ENCODE measurements at places on chromosomes 13 and 19. TPM values are rescaled to one million over a fixed set of nuclear protein-coding genes. Genes with fewer than 3 reads are reported as not detected.

- no peak for DNase-seq
These were observed 41.1 kb downstream of the DNM2 start for GRCh38 chr19:10758978-10759377.

DNA sequence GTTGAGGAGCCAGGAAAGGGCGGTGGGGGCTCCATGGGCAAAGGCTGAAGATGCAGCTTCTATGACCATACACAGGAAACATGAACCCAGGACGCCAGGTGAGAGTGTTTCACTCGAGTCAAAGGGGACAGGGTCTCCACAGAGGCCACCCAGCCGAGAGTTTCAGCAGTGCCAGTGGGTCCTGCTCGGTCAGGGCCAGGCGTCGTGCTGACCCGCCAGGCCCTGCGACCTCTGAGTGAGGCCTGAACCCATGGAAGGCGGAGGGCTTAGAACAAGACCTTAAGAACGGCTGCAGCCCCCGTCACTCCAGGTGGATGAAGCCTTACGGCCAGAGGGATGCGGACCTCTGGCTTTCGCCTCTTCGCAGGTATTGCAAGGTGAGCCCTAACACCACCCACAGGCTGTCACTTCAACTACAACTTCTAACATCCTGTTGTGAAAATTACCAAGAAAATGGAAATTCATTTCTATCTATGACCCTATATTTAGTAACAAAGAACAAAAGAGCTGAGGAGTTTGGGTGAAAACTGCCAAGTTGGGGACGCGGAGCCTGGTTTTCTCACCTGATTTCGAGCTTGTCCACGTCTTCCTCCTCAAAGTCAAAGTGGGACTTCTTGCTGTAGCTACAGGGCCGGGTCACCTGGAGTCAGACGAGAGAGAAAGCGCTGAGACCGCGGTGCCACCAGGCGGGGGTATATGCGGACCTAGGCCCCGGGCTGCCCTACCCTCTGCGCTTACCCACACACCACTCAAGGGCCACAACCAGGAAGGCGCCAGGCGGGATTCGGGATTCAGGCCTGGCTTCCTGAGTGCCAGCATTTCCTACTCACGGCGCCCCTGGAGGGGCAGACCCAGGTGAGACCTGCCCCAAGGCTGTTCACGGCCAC is 50.1 kb upstream of the C13orf46 start:
- DNase-seq, result no peak

PPP1R12C gene
- 41.2 TPM for total RNA-seq

GRCh38 chr13:106186366-106187030 is 349.0 kb downstream of the EFNB2 start:
- no peak for DNase-seq

DNA sequence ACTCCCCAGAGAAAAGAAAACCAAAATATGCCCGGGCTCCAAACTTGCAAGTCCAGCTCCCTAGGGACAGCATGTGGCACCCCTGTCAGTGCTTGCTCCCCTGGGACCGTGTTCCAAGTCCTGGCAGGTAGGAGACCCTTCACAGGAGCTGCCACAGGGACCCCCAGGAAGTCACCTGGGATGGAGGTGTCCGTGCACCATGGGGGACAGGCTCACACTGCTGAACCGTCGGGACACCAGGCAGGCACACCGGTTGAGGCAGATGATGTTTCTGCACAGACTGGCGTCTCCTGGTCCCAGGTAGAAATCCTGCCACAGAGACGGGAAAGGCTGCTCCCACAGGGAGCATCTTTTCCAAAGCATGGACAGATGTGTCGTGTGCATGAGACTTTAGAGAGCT is 11.7 kb upstream of the PROZ start:
- DNase-seq, result no peak

TPGS1 gene
- 5.1 TPM for total RNA-seq

GRCh38 chr13:41780715-41781706 is 179.9 kb downstream of the VWA8 start:
- DNase-seq, result no peak

- no peak for DNase-seq
These were observed 603.9 kb downstream of the DCT start for GRCh38 chr13:93875547-93875946.

ZNF569 gene
- 8.6 TPM for total RNA-seq

- DNase-seq, result no peak
These were observed 66.7 kb downstream of the SLC10A2 start for GRCh38 chr13:102999499-102999898.

DNA sequence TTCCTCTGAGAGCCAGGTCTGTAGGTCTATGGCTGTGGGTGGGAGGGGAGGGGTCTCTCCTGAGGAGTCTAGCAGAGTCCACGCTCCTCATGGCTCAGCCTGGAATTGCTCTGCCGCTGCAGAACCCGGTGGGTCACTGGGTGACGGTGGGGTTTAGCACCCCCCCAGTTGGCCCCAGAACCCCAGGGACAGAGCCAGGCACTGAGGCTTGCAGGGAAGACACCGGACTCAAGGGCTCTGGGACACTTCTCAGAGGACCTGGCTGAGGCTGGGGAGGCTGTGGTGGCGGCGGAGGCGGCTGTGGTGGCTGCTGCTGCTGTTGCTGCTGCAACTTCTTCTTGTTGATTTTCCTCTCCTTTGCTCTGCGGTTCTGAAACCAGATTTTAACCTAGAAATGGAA is 6.1 kb downstream of the CDX2 start:
- DNase-seq, result no peak

- no peak for DNase-seq
These were observed 518.8 kb downstream of the MYO16 start for GRCh38 chr13:109148243-109148642.

GRCh38 chr13:77838271-77838670 is 80.4 kb downstream of the EDNRB start:
- no peak for DNase-seq

DNA sequence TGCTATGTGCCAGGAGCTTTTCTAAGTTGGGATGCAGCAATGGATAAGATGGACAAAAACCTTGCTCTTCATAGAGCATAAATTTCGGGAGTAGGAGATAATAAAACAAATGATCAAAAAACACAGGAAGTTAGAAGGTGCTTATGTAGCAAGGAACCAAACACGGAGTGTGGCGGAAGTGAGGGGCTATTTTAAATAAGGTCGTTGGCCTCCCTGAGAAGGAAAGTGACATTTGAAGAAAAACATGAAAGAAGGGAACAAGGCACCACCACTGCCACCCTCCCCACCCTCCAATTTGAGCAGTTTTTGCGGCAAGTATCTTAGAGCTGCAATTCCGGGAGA is 3.2 kb upstream of the GSX1 start:
- DNase-seq, result no peak

- peak; percentile 43 for DNase-seq
These were observed 15.4 kb downstream of the FCHO1 start for GRCh38 chr19:17766543-17767131.

DNA sequence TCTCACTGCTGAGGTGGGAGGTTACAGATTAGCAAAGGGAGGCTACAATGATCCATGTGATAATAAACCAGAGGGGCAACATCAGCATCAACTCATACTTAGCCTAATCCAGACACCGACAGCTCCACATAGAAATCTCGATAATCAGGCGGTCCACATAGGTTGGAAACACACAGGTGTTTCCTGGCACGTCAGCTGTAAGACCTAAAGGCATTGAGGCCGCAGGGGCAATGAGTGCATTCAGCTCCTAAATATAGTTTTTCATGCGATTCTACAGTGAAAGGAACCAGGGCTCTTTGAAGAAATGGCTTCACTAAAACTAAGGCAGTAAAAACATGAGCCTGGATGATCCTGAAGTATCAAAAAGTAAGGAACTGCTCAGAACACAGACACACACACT is 19.3 kb downstream of the PLPP2 start:
- DNase-seq, result no peak

DNA sequence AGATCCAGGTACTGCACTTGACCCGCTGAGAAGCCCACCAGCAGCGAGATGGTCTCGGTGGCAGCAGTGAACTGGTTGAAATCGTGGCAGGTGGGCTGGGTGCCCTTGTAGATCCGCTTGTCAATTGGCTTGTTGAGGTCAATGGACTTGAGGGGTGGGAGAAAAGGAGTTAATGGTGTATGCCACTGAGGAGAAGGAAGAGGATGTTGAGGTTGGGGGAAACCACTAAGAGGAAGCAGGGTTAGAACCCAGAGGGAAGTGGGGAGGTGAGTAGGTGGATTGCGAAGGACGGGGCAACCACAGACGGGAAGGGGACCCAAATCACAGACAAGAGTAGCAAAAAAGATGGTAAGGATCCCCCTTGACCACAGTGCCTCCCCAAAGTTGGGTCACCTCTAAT is 1.7 kb downstream of the DMWD start:
- DNase-seq, result peak; percentile 40

ZNF628 gene
- 6.1 TPM for total RNA-seq

KASH5 gene
- 2.4 TPM for total RNA-seq

FLT1 gene
- 21.9 TPM for total RNA-seq

DNA sequence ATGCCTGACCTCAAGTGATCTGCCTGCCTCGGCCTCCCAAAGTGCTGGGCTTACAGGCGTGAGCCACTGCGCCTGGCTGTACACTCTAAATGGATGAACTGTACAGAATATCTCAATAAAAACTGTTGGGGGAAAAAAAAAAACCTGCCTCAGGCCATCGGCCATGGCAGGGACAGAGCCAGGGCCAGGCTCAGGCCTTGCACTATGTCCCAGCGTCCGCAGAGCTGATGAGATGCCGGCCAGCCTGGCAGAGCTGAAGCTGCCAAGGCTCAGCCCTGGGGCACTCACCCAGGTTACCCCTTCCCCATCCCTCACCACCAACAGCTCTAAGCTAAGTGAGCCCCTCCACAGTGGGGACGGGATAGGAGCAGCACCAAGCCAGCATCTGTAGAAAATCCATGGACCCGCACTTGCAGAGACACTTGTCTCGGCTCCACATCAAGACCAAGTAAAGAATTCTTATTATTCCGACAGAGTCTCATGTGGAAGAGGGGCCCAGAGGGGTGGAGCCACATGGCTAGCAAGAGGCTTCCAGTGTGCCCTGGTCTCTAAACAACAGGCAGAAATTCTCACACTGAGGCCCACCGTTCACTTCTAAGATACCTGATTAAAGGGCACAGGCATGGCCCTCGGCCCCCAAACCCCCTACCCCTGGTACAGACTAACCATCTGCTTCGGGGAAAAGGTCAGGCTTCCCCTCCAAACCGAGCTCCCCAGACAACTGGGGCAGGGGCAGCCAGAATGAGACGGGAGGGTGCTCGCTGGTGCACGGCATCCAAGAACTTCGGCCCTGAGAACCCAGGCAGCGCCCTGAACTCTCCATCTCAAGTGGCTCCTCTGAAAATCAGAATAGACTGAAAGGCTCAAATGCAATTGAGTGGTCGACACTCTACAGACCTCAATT is 5.8 kb downstream of the PPP6R1 start:
- DNase-seq, result no peak

GJA3 gene
- total RNA-seq, result 0.05 TPM

FGF21 gene
- total RNA-seq, result not detected

GRCh38 chr19:20245309-20245708 is 78.3 kb downstream of the ZNF486 start:
- DNase-seq, result no peak

GRCh38 chr13:26965952-26966700 is 205.5 kb downstream of the USP12 start:
- DNase-seq, result no peak

MTIF3 gene
- 42.1 TPM for total RNA-seq

Data from activated naive CD4-positive, alpha-beta T cell treated with anti-CD3 and anti-CD28 coated beads for 36 hours (primary cell).